Calu3 (cell line): ENCODE measurements at places on chromosomes 12 and 14. TPM values are rescaled to one million over a fixed set of nuclear protein-coding genes. Genes with fewer than 3 reads are reported as not detected.

KRT3 gene
- total RNA-seq, result not detected in 2 replicates

PRR4 gene
- 3.1 and 4.7 TPM in 2 replicates for total RNA-seq

SLCO1B3 gene
- 33.1 and 40.4 TPM in 2 replicates for total RNA-seq

ANAPC5 gene
- 150 and 153 TPM in 2 replicates for total RNA-seq

DNA sequence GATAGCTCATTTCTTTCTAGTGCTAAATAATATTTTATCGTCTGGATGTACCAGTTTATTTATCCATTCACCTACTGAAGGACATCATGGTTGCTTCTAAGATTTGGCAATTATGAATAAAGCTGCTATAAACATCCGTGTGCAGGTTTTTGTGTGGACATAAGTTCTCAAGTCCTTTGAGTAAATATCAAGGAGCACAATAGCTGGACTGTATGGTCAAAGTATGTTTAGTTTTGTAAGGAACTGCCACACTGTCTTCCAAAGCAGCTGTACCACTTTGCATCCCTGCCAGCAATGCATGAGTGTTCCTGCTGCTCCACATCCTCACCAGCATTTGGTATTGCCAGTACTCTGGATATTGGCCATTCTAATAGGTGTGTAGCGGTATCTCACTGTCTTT is 447.4 kb downstream of the MED13L start:
- DNase-seq, result no peak

GRCh38 chr14:65824285-65824977 is 411.9 kb downstream of the FUT8 start:
- DNase-seq, result peak; percentile 67

- peak; percentile 83 for DNase-seq
These were observed 255.8 kb upstream of the CRY1 start for GRCh38 chr12:107349008-107349747.

DNA sequence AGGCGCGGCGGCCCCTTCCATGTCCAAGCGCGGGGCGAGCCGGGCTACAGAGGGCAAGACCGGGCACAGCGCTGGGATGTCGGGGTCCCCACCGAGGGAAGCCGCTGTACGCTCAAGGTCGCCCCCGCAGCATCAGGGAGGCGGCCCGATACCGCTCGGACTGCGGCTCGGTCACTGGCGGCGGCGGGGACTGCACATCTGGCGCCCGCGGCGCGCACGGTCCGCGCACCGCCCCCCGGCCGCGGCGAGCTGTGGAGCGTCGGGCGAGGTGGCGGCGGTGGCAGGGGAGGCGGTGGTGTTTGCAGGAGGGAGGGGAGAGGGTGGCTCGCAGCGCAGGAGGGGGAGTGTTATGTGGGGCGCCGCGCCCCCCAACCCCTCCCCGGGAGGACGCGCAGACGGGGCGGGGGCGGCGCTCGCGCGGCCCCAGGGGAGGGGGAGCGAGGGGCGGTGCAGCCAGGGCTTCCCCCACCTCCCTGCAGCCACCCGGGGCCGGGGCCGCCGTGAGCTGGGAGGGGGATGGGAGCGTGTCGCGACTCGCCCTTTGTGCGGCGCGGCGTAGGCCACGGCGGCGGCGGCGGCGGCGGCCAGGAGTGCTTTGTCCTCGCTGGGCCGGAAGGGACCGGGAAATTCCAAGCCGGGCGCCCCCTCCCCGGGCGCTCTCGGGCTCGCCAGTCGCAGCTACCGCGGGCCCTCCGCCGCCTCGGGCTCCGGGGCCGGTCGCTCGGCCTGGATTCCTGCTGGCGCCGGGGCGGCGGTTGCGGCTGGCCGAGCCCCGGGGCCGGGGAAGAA is at the start of gene NUAK1:
NUAK1 (minus strand) TSS at position 322 of the 789 bp plus-strand sequence; CDS start at position 21, 301 bp downstream.
- peak; percentile 80 for DNase-seq

DNA sequence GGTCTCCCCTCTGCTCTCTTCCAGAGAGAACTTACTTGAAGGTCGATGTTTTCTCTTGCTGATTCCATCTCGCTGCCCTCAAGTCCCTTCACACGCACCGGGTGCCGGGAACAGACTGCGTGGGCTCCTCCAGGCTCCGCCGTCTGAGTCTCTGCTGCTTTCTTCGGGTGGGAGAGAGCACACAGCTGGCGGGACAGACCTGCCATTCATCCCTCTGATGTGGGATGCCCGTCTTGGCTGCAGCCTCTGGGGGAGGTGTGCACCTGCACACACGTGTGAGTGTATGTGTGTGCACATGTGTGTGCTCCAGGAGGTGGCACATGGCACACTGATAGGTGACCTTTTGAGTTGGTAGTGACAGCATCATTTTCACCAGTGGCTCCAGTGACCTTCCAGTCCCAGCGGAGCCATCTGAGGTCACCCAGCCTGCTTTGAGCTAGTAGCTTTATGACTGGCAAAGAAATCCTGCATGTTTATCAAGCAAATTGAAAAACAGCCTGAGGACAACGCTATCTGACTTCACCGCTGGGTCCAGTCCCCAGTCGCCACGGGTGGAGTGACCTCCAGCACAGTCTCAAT is at the start of gene NINJ2:
NINJ2 (minus strand) TSS at position 153 of the 579 bp plus-strand sequence; CDS start at position 68, 85 bp downstream.
- DNase-seq, result no peak

DNA sequence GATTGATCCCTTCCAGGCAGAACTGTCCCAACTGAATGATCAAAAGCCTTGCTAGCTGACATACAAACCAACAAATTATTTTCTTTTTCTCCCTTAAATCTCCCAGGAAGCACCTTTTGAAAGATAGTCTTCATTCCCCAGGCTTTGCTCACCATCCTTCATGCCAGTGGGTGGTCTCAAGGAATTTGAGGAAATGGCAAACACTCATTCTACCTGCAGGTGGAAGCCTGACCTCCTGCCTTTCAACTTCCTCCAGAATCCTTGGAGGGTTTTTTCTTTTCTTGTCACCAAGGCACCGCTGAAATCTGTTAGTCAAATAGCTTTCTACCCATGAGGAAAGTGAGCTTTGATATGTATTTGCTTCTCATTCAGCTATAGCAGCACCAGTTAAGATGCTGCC is 128.5 kb downstream of the WIF1 start:
- DNase-seq, result no peak

DNA sequence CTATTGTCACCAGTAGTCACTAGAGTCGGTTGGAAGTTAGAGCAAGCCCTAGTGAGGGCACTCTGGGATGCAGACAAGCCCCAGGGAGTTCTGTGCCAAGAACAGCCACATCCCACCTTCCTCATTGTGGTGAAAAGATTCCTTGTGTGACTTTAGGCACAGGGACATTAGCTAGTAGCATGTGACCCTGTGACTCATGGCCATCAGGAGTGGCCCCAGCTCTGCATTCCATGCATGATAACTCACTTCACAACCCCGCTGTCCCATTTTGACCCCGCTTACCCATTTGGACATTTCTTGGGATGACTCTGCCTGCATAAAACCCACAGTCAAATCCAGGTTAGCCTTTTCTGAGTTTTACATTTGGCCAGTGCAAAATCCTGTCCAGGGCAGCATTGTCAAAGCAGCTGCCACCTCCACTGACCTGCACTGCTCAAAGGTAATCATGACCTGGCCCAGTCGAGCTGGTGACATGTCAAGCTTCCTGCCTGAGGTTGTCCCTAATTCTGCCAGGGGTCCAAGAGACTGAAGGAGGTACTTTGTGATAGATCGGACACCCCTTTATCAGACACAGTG is 430.5 kb downstream of the DPF3 start:
- peak; percentile 68 for DNase-seq

DNA sequence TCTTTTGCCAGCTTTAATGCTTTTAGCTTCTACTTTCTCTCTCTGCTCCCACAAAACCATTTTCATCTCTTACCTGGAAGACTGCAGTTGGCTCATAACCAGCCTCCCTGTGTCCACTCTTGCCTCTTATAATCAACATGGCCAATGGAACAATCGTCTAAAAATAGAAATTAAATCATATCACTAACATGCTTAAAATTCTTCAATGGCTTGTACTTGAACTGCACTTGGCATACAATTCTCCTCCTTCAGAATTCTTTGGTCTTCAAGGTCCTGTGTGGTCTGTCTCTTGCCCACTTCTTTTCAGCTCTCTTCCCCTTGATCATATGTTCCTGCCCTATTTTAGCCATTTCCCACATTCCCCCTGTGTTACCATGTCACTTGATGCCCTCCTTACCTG is 342.2 kb downstream of the ATP23 start:
- DNase-seq, result no peak
